ENCODE measurements at places on chromosomes 2 and 18. TPM values are rescaled to one million over a fixed set of nuclear protein-coding genes. Genes with fewer than 3 reads are reported as not detected.
A peak's percentile ranks its signal among the peaks of the same experiment; 100 is the strongest.

Gene TM4SF20
- total RNA-seq = under 0.01 TPM

Gene STEAP3
- 14.5 TPM for total RNA-seq

Gene CCDC85A
- total RNA-seq = 2.3 TPM

Gene CFC1
- total RNA-seq = not detected

Gene NEU2
- total RNA-seq = not detected

Gene NEUROD1
- total RNA-seq = not detected

Gene TMEM247
- total RNA-seq = 0.32 TPM

Gene FBXO41
- total RNA-seq = 1.6 TPM

Gene CYP27A1
- total RNA-seq = 16.1 TPM

Gene SERPINB11
- total RNA-seq = not detected

DNA sequence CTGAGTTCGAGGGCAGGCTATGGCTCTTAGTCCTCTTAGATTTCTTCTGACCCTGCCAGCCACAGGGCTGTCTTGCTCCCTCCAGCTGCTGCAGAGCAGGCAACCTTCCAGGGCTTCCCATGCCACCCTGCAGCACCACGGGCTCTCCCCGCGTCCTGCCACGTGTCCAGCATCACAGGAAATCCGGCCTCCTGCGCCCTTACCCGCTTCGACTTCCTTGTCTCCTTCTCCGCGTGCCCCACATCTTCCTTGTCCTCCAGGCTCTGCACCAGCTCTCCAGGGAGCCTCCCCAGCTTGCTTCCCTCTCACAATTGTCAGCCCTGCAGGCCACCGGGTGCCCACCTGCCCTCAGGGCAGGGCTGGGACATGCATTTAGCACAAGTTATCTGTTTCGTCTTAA is 253.5 kb downstream of the DCDC2C start:
- no peak for DNase-seq

DNA sequence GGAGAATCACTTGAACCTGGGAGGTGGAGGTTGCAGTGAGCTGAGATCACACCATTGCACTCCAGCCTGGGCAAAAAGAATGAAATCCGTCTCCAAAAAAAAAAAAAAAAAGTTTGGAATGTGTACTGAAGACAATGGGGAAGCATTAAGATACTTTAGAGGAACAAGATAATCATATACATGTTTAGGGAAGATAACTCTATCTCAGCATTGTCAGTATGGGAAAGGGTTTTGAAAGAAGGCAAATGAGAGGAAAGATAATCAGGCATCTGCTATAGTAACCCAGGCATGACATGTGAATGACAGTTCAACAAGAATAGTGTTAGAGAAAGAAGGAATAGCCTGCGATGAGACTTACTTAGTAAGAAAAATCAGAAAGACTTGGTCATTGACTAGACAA is 112.0 kb downstream of the ATAD2B start:
- DNase-seq = no peak

DNA sequence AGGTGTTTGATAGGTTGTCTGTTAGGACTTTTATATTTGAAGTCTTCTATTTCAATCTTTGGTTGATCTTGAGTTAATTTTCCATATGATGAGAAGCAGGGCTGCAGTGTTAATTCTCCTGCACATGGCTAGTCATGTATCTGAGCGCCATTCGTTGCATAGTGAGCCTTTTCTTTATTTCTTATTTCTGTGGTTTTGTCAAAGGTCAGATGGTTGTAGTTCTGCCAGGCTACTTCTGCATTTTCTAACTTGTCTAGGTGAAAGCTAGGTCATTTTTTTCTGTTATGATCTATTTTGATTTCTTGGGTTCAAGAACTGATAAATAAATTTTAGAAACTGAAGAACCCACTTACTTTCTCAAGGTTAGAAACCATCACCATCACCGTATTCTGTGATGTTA is 56.7 kb downstream of the CCDC74A start:
- no peak for DNase-seq

- no peak for DNase-seq
Measured at GRCh38 chr2:225008935-225009334, 33.3 kb downstream of the DOCK10 start.

- no peak for DNase-seq
Measured at GRCh38 chr2:164065038-164065437, 329.2 kb upstream of the FIGN start.

DNA sequence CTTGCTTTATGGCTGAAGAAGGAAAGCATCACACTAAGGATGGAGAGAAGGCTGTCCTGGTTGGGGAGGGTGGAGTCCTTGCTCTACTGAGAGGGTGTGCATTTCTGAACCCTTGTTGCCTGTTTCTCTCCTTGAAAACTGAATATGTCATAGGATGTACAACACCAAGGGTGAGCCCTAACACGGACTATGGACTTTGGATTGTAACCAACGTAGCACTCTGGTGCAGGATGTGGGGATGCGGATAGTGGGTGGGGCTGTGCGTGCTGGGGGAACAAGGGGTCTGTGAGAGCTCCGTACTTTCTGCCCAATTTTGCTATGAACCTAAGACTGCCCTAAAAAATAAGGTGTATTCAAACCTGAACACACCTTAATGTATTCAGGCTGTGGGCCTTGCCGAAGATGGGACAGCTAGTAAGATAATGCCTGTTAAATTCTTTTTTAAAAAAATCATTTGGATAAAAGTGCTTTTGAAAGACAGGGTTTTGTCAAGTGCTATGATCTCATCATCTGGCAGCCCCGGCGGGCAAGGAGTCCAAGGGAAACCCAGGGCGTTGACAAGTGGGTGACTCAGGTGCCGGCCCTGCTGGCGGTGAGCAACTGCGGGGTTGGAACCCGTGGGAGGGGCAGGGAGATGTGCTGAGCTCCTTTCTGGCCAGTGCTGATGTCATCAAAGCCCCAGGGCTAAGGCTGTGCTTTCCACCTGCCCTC is 54.0 kb downstream of the GATA6 start:
- peak; percentile 44 for DNase-seq

DNA sequence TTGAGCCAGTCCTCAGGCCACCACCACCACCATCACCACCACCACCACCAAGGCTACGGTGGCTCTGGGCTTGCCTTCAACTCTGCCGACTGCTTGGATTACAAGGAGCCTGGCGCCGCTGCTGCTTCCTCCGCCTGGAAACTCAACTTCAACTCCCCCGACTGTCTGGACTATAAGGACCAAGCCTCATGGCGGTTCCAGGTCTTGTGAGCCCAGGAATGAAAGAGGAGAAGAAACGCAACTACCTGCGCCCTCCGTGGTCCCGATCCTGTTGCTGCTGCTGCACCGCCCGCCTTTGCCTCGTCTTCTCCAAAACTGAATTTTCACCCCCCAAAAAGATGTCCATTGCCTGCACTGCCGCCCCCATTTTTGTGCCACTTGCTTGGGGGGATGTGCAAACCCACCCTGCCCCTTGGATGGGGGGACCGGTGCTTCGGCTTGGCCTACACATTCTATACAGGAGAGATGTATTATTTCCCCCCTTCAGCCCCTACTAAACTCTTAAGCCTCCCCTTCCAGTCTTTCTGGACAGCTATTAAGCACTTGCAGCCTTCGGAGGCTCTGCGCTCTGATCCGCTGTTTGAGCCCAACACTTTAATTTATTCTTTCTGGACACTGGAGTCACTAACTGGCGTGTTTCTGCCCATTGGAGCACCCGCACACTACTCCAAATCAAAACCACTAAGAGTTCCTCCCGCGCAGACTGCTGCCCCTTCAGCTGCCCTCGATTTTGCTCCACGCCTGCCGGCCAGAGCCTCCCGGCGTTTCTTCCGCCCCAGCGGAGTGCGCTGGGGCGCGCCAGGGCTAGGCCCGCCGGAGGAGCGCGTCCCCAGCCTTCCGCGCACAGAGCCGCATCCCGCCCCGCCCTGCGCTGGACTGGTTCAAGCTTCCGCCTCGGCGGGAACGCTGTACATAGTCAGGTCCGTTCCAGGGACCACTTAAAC is 5.7 kb downstream of the OTX1 start:
- no peak for DNase-seq

DNA sequence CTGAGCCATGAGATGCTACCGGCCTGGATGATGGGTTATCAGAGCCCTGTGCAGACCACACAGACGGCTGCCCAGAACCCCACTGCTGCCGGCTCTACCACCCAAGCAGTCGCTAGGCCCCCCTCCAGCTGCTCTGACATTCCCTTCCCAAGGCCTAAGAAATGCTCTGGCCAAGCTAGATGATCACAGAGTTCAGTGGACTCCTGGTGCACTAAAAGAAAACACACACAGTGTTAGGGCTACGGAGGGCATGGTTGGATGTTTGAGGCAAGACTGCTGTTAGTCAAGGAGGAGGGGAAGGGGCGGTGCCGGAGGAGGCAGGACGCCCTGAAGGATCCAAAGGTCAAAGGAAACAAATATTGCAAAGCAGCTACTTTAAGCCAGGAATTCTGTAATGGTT is 174.5 kb downstream of the MYCN start:
- no peak for DNase-seq

DNA sequence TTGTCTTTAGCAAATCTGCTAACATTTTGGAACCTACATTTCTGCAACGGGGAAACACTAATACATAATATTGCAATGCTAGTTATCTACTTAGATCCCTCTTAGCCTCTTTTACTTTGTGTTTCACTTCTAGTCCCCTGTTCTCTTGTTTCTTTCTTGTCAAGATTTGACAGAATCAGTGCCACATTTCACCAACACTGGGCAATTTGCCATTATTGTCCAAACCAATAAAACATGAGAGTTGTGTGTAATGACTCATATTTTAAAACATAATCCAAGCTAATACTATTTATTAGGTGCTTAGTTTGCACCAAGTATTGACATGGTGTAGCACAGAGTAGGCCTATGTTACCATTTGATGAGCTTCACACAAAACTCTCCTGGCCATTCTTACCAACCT is 33.7 kb upstream of the ACVR1C start:
- DNase-seq = peak; percentile 3

DNA sequence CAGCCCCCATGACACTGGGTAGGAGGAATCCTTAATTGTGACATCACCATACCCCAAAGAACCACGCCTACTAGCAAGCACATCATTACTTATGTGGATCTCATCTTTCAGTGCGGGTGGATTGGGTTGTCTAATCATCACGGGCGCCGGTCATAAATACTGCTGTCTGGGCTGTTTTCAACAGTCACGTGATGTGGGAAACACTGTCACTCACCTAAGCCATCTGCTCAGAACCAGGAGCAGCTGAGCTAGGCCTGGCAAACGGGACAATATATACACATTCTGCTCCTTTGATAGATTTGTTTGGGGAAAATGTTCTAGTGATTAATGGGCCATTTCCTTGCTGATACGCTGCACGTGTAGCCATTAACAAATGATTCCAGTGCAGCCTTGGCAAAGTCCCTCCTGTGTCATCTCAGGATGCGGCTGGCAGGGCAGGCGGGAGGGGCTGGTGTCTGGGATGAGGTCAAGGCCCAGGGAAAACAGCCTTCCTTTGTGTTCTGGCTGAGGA is 145.9 kb upstream of the COPS8 start:
- no peak for DNase-seq

- DNase-seq = peak; percentile 96
Measured at GRCh38 chr18:67520351-67520921, 3.9 kb upstream of the DSEL start.

DNA sequence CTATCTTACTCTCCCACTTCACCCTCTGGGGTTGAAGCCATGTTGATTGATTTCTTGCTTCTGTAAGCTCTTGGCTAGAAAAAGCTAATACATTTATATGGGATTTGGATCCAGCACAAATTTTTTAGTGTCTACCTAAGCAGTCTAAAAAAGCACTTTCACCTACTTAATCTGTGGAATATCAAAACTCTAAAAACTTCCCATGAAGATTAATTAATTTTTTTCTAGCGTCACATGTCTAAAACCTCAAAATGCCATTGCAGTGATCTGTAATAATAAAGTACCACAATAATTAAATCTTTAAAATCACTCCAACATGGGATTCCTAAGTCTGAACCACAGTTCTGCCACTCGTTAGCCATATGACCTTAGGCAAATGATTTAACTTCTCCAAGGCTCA is 180.1 kb downstream of the EN1 start:
- no peak for DNase-seq

GRCh38 chr18:13461936-13462335 is 243.4 kb downstream of the LDLRAD4 start:
- DNase-seq = no peak

GRCh38 chr2:46188041-46188716 is 109.0 kb upstream of the EPAS1 start:
- no peak for DNase-seq

GRCh38 chr2:33321236-33321771 is 155.1 kb upstream of the RASGRP3 start:
- peak; percentile 56 for DNase-seq

- DNase-seq = peak; percentile 46
Measured at GRCh38 chr2:201419057-201419635, 32.1 kb downstream of the TRAK2 start.

GRCh38 chr2:28117104-28117596 is 226.6 kb downstream of the BABAM2 start:
- no peak for DNase-seq

- no peak for DNase-seq
Measured at GRCh38 chr2:54247115-54247514, 8.9 kb downstream of the TSPYL6 start.

DNA sequence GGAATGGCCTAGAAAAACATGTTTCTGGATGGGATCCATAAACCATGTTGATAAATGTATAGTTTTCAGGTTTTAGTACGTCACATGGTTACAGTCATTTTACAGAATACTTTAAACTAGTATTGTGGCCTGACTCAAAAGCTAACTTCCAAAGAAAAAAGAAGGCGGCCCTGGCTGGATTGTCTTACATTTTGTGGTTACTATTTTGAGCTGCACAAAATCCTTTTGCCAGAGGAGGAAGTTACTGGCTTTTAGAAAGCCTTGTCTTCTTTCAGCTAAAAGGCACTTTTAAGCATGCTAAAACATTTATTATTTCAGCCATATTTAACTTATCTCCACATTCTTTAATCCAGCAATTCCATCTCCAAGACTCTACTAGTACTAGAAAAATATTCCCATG is 227.9 kb downstream of the CDH2 start:
- DNase-seq = no peak

GRCh38 chr18:58788971-58789875 is 75.5 kb upstream of the ZNF532 start:
- DNase-seq = peak; percentile 95

- DNase-seq = no peak
Measured at GRCh38 chr2:226137201-226137811, 662.3 kb downstream of the IRS1 start.

DNA sequence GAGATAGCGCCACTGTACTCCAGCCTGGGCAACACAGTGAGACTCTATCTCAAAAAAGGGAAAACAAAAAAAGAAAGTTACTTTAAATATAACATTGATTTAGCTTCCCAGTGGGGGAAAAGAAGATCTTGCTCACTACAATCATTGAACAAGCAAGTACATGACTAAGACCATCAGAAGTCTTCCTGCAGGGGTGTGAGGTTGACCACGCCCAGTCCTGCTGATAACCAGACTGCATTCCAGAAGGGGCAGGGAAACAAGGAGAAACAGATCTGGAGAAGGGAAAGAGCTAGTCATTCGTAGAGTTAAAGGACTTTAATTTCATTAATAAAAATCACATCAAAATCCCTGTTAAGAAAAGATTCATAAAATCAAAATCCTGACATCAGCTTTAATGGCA is 77.5 kb downstream of the EPHA4 start:
- no peak for DNase-seq

GRCh38 chr2:11203480-11203879 is 48.2 kb downstream of the SLC66A3 start:
- peak; percentile 33 for DNase-seq

- DNase-seq = no peak
Measured at GRCh38 chr2:58640042-58640441, 398.9 kb upstream of the FANCL start.

GRCh38 chr2:228318218-228318617 is 136.7 kb upstream of the SPHKAP start:
- DNase-seq = peak; percentile 19

- DNase-seq = no peak
Measured at GRCh38 chr18:8288472-8289195, 320.6 kb upstream of the RAB12 start.

GRCh38 chr2:11155381-11156035 is at the start of gene SLC66A3:
SLC66A3 (plus strand) TSS chr2:11155467; CDS start chr2:11155547, 80 bp downstream.
- DNase-seq = peak; percentile 91
